ENCODE measurements at places on chromosomes 7 and 10.
A peak's percentile ranks its signal among the peaks of the same experiment; 100 is the strongest.

DNA sequence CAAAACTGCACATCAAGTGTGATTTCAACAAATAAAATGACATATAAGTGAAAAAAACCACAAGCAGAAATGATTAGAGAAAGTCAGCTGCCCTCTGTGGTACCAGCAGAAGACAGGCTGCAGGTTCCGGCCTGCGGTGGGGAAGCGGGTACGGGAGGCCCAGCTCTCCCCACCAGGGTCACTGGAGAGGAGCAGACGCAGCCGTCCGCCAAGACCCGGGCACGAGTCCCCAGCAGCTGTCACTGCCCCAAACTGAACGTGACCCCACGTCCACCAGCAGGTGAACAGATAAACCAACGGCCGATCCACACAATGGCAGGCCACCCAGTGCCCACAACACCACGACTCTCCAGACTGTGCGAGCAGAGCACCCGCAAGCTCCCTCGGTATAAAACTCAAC is 16.1 kb upstream of the MICALL2 start:
- no peak for DNase-seq

DNA sequence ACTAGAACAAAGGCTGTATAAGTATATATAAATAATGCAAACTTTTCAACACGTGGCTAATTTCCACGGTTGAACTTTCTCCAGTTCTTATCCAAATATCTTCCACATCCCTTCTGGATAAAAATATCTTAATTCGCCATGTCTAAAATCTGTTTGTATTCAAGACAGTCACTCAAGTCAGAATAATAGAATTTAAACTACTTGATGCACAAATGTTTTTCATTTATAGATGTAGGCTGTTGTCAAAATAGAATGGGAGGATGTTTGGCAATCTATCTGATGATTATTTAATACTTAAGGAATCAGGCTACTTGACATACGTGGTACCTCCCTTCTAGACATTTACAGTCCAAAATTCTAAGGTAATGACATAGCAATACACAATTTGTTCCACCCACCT is 204.3 kb downstream of the TWIST1 start:
- no peak for DNase-seq

GRCh38 chr7:133275446-133276095 is 22.7 kb downstream of the EXOC4 start:
- no peak for DNase-seq

DNA sequence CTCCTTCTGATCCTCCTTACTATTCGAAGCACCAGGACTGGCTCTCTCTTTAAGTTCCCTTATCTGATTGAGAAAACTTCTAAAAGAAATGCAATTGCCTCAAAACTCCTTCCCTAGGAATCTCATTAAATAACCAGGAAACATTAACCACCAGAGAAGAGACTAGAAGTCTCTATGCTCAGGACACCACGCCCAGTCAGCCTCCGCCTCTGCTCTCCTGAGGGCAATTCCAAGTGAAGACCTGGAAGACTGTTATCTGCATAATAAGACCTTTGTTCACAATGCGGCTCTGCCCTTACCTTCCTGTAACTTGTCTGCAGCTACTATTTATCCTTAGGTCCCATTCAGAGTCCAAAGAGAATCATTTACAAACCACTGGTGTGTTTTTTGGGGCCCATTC is 78.8 kb downstream of the ELMO1 start:
- no peak for DNase-seq

DNA sequence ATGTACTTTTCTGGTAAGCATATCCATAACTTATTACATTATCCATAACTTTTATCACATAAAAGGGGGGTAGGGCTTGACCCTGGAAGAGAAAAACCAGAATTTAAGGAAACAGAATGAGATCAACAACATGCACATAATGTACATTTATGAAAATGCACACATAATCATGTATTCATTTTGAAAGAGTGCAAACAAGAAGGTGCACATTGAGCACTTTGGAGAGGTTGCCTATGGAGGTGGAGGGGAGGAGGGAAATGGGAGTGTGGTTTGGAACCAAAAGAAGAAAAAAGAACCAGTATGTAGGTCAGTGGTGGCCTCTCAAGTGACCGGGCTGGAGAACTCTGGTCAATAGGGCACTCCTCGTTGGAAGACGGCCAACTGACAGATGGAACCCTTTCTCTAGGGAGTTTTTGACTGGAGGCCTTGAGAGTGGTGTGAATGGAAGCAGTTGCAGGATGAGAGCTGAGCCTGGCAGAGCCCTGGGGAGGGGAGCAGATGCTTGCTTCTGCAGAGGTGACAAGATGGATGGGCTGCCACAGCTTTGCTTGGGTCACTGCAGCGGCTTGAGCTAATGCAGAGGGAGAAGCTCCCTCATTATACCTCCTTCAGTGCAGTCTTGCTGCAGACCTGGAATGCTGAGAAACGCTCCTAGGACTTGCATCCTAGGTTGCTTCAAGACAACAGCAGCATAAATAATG is 192.7 kb downstream of the SEC23IP start:
- no peak for DNase-seq

- DNase-seq, result no peak
Observed at GRCh38 chr7:46524350-46524749, 603.3 kb upstream of the IGFBP3 start.

GRCh38 chr7:154304740-154305700 is 252.8 kb downstream of the DPP6 start:
- DNase-seq, result no peak

DNA sequence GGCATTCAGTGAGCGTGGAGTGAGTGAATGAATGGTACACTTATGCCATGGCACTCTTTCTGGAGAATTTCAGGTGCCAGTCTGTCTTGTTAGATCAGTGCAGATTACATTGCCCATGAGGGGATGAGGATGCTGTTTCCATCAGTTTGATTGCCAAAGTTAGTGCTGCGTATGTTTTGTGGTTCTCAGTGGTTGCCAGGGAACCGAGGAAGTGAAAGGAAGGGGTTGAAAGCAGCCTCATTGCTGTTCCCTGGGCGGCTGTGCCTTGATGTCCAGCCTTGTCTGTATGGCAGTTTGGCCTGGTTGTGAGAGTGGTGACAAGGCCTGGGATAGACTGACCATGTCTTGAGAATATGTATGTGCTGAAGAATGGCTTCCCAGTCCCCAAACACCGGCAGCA is 30.2 kb downstream of the WBP1L start:
- DNase-seq, result no peak

DNA sequence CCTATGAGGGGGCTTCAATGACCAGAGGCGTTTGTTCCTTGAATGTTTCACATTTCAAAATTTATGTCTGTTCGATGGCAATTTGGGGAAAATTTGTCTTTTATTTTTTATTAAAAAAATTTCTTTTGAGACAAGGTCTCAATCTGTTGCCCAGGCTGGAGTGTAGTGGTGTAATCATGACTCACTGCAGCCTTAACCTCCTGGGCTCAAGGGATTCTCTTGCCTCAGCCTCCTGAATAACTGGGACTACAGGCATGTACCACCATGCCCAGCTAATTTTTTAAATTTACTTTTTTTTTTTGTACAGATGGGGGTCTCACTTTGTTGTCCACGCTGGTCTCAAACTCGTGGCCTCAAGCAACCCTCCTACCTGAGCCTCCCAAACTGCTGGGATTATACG is 39.7 kb downstream of the OTUD1 start:
- no peak for DNase-seq

- no peak for DNase-seq
Observed at GRCh38 chr10:21049482-21049881, 152.4 kb upstream of the NEBL start.

DNA sequence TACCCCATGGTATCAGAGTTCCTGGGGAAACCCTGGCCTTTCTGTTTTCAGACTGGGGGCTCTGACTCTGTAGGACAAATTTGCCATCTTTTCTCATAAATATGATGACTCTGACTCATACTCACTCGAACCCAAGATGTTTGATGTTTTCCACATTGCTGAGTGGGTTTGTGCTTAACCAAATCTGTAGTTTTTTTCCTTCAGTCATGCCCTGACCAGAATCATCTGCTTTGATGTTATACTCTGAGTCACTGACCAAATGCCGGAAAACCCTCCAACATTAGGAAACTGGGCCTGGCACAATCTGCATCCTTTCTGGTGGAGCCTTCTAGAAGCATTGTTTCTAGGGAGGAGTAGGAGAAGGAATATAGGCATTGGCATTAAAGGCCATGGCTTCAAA is 118.7 kb downstream of the C10orf105 start:
- no peak for DNase-seq

GRCh38 chr10:24989867-24990266 is 26.1 kb downstream of the ENKUR start:
- no peak for DNase-seq

- no peak for DNase-seq
Observed at GRCh38 chr7:158372400-158373342, 215.0 kb downstream of the PTPRN2 start.

DNA sequence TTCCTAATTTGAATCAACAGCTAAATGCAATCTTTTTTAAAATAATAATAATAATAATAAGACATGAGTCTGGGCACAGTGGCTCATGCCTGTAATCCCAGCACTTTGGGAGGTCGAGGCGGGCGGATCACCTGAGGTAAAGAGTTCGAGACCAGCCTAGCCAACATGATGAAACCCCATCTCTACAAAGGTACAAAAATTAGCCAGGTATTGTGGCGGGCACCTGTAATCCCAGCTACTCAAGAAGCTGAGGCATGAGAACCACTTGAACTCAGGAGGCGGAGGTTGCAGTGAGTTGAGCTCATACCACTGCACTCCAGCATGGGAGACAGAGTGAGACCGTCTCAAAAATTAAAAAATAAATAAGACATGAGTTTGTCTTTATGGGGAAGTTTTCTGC is 3.9 kb downstream of the DIP2C start:
- DNase-seq, result no peak

DNA sequence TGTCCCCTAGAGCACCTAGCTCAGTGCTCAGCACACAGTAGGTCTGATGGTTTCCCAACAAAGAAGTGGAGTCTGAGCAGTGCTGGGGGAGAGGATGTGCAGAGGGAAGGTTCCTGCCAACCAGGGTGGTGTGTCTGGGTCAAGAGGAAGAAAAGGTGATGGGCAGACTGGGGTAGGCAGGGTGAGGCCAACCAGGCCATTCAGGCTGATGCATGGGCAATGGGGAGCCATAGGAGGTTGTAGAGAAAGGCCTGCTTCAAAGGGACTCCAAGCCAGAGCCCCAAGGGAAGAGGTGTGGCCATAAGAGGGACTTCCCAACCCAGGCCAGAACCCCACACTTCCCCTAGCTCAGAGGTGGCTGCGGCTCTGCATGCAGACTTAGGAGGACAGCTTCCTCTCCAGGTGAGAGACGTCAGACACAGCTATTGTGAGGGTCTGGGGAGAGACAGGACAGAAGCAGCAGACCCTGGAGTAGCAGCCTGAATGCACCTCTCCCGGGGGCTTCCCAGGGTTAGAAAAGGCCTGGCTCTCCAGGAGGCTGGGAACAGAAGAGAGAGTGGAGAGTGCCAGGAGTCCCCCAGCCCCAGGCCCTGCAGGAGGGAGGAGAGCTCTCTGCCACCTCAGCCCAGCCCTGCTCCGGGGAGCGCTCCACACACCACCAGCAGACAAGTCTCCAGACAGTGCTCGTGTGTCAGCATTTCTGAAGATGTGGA is 87.4 kb upstream of the ZMIZ1 start:
- DNase-seq, result no peak

DNA sequence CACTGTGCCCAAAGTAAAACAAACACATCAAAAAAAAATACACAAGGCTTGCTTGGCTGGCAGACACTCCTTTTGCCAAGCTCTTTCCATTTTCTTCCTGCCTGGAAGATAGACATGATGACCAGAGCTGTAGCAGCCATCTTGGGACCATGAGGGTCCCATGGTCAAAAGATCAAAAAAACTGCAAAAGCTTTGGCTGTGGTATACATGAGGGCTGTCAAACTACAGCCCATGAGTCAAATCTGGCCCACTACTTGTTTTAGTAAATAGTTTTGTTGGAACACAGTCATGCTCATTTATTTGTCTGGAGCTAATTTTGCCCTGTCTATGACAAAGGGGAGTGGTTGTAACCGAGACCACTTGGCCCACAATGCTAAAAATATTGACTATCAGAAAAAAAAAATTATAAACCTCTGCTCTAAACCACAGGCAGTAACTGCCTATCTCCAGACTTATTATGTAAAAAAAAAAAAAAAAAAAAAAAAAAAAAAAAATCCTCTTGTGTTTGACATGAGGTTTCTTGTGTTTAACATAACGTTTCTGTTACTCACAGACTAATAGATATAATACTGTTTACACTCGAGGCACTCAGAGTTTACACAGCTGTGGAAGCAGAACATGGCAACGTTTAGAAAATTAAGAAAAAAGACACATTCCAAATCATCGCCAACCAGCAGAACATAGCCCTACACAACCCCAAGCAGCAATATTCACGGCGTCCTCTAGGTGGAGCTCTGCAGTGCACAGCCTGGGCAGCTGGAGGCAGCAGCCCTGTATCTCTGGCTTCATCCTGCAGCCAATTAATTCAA is 36.9 kb downstream of the ASB13 start:
- DNase-seq, result peak; percentile 67

- DNase-seq, result no peak
Observed at GRCh38 chr7:41774966-41775365, 72.1 kb upstream of the INHBA start.

DNA sequence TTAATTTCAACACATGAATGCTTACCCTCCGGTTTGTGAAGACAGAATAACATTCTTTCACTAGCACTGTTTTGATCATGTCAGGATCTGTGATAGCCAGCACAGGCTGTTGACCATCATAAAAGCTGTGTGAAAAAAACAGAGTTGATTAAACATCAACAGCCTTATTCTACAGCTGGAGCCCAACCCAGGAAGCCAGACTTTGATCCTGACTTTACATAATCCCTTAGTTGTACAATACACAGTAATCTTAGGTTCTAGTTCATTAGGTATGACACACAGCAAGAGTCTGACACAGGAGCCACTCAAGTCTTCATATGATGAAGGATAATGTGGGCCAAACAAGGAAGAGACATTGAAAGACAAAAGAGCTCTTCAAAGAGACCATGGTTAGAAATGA is 11.4 kb downstream of the CYP3A4 start:
- no peak for DNase-seq

- no peak for DNase-seq
Observed at GRCh38 chr10:61456095-61456789, 3.1 kb upstream of the TMEM26 start.

DNA sequence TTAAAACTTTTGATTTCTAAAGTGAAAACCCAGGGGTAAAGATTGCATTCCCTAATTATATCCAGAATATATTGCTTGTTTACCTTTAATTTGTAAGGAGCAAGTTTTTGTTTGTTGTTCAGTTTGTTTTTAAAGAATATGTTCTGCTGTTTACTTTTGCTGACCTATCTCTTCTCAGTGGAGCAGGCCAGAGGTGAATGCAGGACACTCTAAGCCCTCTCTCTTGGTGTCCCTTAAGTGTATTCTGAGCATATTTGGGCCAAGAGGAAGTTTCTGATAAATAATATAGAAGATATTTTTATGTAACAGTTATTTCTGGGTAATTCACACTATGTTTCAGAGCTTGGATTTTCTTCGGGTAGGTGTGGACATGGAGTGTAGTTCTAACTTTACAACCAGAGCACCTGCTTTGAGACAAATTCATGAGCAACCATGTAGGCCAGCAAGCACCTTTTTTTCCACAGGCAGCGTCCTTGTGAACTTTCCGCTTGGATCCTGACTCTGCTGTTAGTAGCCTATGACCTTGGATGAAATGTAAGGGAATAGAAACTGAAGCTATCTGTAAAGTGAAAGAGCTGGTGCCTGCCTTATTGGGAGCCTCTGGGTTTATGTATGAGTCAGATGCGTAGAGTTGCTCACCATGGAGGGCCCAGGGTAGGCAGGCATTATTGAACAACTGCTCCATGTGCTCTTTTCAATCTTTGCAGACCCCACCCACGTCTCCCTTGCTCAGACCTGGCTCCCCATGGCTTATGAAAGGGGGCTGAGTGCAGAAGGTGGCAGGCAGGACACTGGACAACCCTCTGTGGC is 16.1 kb downstream of the OGDH start:
- no peak for DNase-seq

- DNase-seq, result no peak
Observed at GRCh38 chr10:7311218-7311849, 99.5 kb downstream of the SFMBT2 start.

Data from SW 1271 (cell line).